Putamen (tissue), 1 donor: ENCODE measurements at places on chromosomes 16 and 17.
A peak's percentile ranks its signal among the peaks of the same experiment; 100 is the strongest.

DNA sequence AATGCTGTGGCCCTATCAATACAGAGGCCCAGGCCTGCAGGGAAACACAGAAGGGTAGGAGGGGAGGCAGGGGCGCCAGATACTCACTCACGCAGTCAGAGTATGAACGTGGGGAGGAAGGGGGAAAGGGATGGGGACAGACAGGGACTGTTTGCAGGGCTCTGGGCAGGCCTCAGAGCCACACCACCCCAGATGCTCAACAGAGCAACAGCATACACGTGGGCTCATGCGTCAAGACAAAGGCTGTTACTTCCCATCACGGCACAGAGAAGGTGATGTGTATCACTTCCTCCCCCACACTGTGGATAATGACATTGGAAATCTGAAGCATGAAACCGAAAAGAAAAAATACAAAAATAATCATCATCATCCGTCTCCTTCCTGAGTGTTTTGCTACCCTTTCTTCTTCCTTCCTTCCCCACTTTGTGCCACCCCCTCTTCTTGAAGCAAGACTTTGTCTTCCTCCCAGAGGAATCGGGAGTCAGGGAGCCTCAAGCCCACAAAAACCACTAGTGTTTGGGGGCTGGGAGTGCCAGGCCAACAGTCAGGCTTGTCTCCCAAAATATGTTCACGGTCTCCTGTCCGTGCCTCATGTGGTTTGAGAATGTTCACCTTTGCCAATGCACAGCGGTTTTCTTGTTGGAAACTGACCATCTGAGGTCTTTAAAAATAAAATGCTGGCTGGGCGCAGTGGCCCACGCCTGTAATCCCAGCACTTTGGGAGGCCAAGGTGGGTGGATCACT lies 20.1 kb downstream of the SLC39A11 start:
- DNase-seq = no peak

DNA sequence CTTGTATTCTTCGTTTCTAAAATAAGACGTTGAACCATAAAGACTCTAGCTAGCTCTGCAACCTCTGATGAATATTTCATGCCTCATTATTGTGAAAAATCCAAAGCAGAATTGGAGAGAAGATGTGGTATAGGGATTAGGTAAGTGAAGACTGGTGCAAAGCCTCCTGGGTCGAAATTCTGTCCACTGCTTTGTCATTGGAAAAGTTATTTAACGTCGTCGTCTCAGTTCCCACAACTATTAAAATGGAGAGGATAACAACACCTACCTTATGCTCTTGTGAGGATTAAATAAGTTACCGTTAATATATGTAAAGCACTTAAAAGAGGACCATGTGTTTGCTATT lies 1.4 kb upstream of the PRPSAP2 start:
- no peak for DNase-seq

GRCh38 chr17:30555942-30556341 lies 78.7 kb downstream of the GOSR1 start:
- no peak for DNase-seq

GRCh38 chr16:69927056-69927757 lies 23.9 kb upstream of the CLEC18A start:
- peak; percentile 63 for DNase-seq

DNA sequence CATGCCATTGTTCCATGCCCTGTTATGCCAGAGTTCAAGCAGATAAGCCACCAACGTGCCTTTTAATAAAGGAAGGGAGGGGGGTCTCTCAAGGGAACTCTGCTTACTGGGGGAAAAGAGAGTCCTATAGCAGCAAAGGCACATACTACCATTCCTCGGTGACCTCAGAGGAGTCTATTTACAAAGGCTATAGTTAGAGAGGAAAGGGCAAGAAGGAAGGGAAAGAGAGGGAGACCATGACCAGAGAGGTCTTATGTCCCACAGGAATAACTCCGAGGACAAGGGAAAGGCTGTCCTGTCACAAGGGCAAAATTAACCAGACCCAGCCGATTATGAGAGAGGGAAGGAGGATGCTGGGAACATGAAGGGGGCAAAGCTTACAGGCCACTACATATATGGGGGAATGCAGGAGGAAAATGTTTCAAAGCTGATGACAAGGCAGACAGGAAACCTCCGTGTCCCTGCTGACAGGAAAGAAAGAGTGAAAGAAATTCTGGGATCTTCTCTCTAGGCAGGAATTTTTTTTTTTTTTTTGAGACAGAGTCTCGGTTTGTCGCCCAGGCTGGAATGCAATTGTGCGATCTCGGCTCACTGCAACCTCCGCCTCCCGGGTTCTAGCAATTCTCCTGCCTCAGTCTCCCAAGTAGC lies 51.5 kb downstream of the HIC1 start:
- no peak for DNase-seq

DNA sequence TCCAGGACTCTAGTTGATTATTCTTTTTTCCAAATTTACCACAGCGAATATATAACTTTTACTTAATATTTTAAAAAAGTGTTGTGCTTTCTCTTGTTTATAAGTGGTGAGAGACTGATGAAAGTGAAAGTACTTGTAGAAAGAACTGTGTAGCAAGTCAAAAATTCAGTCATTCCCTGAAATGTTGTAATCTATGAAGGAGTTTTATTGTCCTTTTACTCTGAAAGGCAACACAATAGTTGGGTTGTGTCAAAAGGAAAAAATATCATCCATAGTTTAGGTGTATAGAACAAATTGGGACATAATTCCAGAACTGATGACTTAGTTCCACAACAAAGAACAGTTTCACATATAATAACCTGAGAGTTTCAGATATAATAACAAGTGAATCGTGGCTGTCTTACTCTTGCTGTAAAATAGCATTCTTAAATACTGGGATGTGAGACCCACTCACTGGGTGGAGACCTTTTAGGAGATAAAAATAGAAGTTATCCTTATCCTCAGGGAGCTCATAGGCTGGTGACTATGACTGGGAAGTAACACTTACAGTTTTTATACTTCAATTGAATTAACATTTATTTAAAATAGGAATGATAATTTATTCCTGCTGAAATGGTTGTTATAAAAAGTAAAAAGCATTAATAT lies 20.6 kb downstream of the CYB5B start:
- DNase-seq = peak; percentile 50

DNA sequence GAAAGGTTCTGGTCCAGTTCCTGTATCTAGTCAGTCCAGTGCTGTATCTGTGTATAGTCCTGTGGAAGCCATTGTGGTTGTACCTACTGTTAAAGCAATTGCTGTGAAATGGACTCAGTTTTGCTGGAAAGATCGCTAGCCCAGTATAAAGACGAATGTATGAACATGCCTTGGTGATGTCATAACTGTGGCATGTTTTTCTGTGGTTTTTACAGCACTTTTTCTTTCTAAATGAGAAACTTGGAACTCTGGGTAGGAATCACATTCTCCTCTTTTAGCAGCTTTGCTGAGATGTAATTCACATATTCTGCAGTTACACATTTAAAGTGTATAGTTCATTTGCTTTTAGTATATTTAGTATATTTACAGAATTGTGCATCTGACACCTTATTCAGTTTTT lies 58.1 kb downstream of the MAP2K4 start:
- no peak for DNase-seq

GRCh38 chr17:79047923-79048825 lies 24.2 kb downstream of the C1QTNF1 start:
- no peak for DNase-seq

DNA sequence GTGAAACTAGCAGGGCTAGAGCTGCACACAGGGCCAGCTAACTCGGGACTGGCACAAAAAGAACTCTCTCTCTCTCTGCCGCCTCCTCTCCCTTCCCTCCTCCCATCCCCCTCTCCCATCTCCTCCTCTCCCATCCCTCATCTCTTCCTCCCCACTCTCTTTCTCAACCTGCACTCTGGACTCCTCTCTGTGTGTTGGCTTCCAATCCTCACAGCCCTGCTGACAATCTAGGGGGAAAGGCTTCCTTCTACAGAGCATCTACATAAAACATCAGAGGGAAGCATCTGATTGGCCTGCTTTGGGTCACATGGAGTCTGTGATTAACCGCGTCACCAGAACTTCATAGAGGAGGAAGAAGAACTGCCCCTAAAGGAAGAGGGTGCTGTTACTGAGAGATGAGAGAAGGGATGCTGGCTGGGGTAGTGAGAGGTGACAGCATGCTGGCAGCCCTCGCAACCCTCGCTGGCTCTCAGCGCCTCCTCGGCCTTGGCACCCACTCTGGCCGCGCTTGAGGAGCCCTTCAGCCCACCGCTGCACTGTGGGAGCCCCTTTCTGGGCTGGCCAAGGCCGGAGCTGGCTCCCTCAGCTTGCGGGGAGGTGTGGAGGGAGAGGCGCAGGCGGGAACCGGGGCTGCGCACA lies 12.8 kb upstream of the ZFP90 start:
- no peak for DNase-seq

DNA sequence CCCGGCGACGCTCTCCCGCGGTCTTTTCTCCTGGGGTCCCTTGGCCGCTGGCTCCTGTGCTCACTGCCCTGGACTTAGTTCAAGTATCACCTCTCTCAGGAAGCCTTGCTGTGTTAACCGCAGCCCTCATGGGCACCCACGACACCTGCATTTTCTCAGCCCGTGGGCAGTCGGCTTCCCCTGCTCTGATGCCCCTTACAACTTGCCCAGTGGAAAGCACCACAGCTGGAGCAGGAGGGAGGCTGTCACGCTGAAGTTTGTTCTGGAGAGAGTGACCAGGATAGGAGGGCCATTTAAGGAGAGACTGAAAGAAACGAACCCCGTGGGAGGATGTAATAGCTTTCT lies 395 bp downstream of the STXBP4 start:
- DNase-seq = peak; percentile 8

GRCh38 chr16:59216291-59216690 lies 482.2 kb upstream of the GOT2 start:
- DNase-seq = no peak

DNA sequence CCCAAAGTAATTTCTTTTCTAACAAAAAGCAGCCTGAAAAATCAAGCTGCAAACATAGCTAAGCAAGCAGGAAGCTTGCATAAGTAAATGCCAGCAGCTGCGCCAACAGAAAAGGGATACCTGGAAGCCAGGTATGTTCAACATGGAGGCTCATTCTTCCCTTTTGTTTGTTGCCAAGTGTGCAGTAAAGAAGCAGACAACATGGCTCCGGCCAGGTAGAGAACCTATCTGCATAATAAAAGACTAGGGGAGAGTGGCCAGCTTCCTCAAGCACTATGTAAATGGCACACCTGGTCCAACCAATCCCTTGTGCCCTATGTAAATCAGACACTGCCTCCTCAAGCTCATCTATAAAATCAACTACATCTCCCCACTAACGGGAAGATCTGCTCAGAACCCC lies 1407.0 kb downstream of the CDH11 start:
- no peak for DNase-seq

DNA sequence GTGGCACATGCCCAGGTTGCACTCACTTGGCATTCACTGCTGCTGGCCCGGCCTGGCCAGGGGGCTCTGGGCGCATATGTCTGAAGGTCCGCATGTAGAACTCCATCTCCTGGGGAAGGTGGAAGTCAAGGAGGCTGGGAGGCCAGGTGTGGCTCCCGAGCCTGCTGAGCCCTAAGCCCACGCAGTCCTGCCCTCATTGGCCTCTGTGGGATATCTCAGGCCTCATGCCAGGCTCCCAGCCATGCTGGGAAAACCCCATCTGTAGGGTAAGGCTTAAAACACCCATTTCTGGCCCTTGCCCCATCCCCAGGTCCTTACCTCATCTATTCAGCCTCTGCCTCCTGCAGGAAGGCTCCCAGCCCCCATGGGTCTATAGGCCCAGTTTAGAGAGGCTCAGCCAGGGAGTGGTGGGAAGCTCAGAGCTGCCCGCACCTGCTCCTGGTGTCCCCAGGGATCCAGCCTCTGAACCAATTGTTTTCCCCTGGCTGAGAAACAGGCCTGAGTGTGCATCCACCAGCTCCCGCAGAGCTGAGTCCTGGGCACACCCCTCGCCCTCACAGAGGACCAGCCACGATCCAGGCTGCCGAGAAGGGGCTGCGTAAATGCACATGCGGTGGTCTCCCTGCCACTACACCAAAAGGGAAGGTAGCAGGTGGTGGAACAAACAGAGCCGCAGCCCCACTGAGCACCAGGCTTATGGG lies 2.3 kb upstream of the TPPP3 start:
- no peak for DNase-seq

DNA sequence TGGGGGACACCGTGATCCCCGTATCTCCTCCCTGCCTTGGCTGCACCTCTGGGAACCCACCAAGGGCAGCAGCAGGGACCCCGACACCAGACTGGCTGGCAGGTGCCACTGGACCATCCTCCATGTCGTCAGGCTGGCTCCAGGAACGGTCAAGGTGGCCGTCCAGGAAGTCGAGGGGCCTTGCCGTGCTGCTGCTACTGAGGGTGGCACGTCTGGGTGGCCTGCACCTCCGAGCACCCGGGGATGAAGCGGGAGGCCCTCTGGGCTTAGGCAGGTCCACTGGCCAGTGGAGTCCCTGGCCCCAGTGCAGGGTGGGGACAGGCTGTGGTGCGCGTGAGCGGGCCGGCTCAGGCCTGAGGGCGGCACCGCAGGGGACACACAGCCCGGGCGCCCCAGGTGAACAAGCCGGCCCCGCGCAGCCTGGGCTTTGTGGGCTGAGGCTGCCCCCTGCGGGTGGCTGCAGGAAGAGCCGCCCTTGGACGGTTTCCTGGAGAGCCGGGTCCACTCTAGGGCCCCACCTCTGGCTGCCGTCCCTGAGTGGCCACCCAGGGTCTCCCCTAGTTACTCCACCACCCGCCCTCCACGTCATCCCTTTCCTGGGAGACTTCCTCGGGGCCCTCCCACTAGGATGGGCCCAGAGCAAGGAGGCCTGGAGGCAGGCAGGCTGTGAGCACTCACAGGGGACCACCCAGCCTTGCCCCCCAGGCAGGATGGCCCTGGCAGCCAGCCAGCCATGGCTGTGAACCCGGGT lies 42.8 kb upstream of the ZC3H18 start:
- no peak for DNase-seq

GRCh38 chr17:48767263-48767774 lies 38.8 kb upstream of the HOXB13 start:
- no peak for DNase-seq

DNA sequence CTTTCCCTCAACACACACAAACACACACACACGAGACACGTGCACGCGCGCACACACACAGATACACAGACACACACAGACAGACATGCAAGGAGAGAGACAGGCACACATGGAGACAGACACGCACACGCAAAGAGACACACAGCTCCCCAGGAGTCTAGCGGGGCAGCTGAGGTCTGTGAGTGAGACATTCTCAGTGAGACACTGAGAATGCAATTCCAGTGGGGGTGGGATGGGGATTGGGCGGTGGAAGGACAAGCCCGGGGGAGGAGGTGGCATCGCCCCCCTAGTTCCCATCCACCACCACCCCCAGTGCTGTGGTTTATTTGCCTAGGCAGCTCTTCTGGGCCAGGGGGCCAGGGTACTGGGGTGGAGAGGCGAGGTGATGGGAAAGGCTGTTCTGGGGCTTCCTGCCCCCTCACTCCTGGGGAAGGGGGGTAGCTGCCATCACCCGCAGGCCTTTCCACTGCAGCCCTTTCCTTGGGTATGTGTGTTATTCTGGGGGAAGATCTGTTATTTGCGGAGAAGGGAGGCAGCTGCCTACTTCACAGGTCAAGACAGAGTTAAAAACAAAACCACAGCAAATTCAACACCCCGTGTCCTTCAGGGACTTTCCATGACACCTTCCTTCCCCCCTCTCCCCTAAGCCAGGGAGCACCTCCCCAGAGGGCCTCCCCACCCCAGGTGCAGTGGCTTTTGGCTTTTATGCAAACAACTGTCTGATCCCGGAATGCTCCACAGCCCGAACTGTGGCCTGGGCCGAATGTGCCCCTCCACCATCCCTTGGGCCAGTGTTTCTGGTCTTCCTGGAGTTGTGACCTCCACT lies 18.0 kb downstream of the GRB7 start:
- no peak for DNase-seq
